ENCODE measurements at places on chromosomes 12 and 14. TPM values are rescaled to one million over a fixed set of nuclear protein-coding genes. Genes with fewer than 3 reads are reported as not detected.

DNA sequence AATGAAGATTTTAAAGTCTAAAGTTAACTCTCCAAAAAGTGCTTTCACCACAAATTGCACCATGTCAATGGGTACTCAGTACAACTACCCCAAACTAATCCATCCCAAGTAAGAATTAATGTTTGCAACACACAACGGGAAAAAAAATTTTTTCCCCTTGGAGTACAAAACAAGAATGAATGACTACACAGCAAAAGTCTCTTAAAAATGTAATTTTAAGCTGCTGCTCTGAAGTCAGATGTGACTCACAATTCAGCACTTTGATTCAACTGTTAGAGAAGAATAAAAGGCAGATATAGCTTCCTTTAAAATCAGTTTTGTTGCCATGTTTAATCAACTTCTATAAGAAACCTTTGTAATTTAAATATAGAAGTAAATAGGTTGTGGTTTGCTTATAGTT is 42.5 kb upstream of the VPS33A start:
- H3K27me3 ChIP-seq: no peaks in the 10 kb centered on the region
- H3K4me1 ChIP-seq: no peaks in the 10 kb centered on the region
- peaks cover 5% of the 10 kb centered on the region for H3K36me3 ChIP-seq
- H3K27ac ChIP-seq: no peak overlapping the region
- no peak for DNase-seq

RFLNA gene
- not detected for total RNA-seq

DNA sequence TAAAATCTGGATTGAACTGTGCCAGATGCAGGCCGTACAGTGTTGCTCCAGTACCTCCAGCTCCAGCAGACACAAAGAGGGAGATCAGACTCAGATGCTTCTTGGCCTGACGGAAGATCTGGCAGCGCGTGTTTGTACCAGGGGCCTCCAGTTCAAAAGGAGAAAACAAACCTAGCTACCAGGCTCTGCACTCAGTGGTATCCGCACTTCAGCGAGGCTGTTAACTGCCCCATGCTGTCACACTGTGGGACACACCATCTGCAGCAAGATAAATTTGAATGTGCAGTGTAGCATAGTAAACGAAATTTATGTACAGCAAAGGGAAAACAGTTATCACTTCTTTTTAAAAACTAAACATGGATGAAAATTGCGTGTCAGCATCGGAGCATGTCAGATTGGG is 5.1 kb downstream of the DYNC1H1 start:
- peak overlapping the region; percentile 57 for H3K27ac ChIP-seq
- DNase-seq: no peak

GRCh38 chr12:56634242-56634836 is 4.2 kb upstream of the BAZ2A start:
- peaks cover 22% of the 10 kb centered on the region for H3K36me3 ChIP-seq
- no peaks in the 10 kb centered on the region for H3K27me3 ChIP-seq
- peak; percentile 50 for DNase-seq
- H3K27ac ChIP-seq: peak overlapping the region; percentile 81
- peaks cover 66% of the 10 kb centered on the region for H3K4me1 ChIP-seq

DNA sequence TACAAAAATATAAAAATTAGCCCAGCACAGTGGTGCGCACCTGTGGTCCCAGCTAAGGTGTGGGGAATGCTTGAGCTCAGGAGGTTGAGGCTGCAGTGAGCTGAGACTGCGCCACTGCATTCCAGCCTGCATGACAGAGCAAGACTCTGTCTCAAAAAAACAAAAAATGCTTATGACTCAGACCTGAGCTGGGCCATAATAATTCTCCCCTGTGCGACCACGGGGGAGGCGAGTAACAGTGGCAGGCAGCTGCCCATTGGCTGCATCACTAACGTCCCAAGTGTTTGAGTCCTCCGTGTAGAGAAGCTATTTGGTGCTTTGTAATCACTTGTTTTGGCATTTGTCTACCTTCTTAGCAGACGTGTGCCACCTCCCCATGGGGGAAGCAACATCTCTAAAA is 24.9 kb downstream of the PSMC1 start:
- H3K4me1 ChIP-seq: no peaks in the 10 kb centered on the region
- DNase-seq: no peak
- peaks cover 21% of the 10 kb centered on the region for H3K36me3 ChIP-seq
- H3K4me3 ChIP-seq: no peak overlapping the region
- H3K27ac ChIP-seq: no peak overlapping the region

- peaks cover 3% of the 10 kb centered on the region for H3K27me3 ChIP-seq
- no peak overlapping the region for H3K4me3 ChIP-seq
- no peaks in the 10 kb centered on the region for H3K4me1 ChIP-seq
- no peaks in the 10 kb centered on the region for H3K36me3 ChIP-seq
- DNase-seq: no peak
Observed at GRCh38 chr12:102685172-102685571, 204.8 kb upstream of the IGF1 start.

LLPH gene
- total RNA-seq: 33.6 TPM

TNFRSF1A gene
- 40.6 TPM for total RNA-seq

All from activated CD8-positive, alpha-beta T cell treated with anti-CD3 and anti-CD28 coated beads for 36 hours (primary cell).